ENCODE measurements at places on chromosomes 6 and 20.

GRCh38 chr6:75266716-75267291 lies 17.8 kb downstream of the TMEM30A start:
- DNase-seq: no peak

- DNase-seq: no peak
These were observed 16.1 kb upstream of the CDH22 start for GRCh38 chr20:46324379-46324778.

DNA sequence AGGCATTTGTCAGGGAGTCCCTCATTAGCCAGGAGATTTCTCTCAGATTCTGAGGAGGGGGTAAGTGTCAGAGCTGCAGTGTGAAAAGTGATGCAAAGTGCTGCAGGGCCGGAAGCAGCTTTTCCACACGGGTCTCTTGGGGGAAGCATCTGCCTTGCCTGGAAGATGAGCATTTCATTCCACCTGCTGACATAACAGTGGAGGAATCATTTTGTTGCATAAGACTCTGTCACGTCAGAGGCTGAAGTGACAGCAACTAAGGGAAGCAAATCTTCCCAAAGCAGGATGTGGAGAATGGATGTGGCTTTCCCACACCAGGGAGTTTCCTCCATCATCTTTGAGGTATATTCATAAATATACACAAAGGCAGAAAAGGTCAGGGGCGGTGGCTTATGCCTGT lies 22.8 kb downstream of the DCBLD1 start:
- DNase-seq: no peak

GRCh38 chr6:72267470-72267869 lies 354.4 kb upstream of the KCNQ5 start:
- no peak for DNase-seq

DNA sequence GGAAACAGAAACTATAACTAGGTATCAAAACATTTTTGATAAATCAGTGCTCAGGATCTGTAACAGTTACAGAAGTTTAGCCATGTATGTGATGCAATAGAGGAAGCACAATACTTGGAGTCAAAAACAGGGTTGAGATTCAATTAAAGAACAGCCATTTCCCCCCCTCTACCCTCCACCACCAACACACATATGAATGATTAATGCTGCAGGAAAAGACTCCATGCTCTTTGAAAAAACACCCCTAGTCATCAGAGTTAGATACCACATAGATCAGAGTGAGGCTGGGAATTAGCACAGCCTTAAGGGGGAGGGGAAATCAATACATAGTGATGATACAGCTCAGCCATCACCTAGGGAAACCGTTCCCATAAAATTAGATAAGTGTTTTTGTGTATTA lies 108.9 kb upstream of the EMILIN3 start:
- no peak for DNase-seq

Measured in stimulated activated CD8-positive, alpha-beta memory T cell treated with anti-CD3 and anti-CD28 coated beads, Interleukin-2, amount 100 ng/mL, for 1 hour (primary cell).